GM19239 (cell line): ENCODE measurements at places on chromosomes 2 and 18.

GRCh38 chr18:31197676-31198075 lies 35.0 kb upstream of the DSC1 start:
- DNase-seq = no peak

- no peak for DNase-seq
Observed at GRCh38 chr2:217162533-217162932, 302.7 kb upstream of the TNP1 start.

- no peak for DNase-seq
Observed at GRCh38 chr2:1136067-1136466, 185.4 kb downstream of the SNTG2 start.

GRCh38 chr2:45899926-45900325 lies 248.5 kb downstream of the PRKCE start:
- DNase-seq = no peak

DNA sequence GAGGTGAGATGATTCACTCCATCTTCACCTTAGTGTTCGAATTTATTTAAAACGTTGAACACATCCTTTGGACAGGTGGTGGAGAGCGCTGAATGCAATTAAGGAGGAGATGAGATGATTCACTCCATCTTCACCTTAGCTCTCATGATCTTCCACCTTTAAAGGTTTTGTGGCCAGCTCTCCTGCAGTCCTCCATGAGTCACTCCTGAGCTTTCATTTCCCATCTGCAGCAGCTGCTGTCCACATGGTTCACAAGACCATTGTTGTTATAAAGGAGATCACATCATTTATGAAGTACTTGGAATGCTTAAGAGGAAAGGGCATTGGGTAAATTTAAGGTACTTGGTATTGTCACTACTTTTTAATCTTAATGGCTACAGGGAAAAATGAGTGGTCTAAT lies 298.5 kb downstream of the PAX3 start:
- no peak for DNase-seq

GRCh38 chr2:33144243-33144642 lies 197.5 kb downstream of the LTBP1 start:
- DNase-seq = no peak

DNA sequence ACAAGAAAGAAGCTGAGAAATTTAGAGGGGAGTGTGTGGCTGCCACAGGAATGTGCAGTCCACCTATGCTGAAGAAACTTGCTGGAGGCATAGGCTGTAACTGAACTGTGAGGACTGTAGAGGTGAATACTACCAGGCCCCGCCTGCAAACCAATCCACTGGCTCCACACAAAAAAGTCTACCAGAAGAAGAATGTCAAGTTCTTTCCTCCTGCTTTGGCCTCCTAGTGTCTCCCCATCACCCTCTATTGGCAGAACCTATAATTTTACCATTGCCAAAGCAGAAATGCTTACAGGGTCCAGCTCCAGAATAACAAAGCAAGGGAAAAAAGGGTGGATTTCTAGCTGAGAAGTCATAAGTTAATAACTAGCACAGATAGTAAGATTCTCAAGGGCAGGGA lies 5.9 kb upstream of the ATP5MC3 start:
- no peak for DNase-seq

- DNase-seq = no peak
Observed at GRCh38 chr2:86552889-86553288, 10.4 kb downstream of the CHMP3 start.

- DNase-seq = no peak
Observed at GRCh38 chr2:229740279-229740678, 25.9 kb upstream of the DNER start.

DNA sequence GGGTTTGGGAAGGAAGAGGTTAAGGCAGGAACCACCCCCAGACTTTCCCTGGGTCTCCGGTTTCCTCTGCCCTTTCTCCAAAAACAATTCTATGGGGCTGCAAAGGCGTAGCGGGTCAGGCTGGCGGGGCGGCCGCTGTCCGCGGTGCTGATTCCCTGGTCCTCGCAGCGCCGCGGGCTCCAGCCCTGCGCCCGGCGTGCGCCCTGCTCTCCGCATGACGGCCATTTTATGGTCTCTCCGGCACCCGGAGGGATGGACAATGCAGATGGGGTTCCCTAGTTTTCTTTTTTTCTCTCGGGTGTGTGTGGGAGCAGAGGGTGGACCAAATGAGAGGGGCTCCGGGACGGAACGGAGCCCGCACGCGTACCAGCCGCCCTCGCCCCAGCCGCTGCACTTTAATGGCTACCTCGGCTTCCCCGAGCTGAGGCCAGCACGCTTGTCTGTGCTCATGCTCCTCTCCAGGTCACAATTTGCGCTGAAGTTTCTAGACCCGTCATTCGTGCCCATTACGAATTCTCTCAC lies 1.6 kb downstream of the ST8SIA3 start:
- peak; percentile 55 for DNase-seq
